NCI-H1105 treated with DMSO at 0.1 percent for 48 hours (cell line): ENCODE measurements at places on chromosomes 7 and 10.

- no peak for DNase-seq
These were observed 150.5 kb downstream of the PTPN20 start for GRCh38 chr10:47061776-47062175.

GRCh38 chr10:115772606-115773005 lies 500.4 kb downstream of the GFRA1 start:
- DNase-seq: no peak

GRCh38 chr7:22729180-22729825 lies 2.3 kb downstream of the IL6 start:
- DNase-seq: no peak

- no peak for DNase-seq
These were observed 211.4 kb downstream of the TNS3 start for GRCh38 chr7:47370461-47371042.

DNA sequence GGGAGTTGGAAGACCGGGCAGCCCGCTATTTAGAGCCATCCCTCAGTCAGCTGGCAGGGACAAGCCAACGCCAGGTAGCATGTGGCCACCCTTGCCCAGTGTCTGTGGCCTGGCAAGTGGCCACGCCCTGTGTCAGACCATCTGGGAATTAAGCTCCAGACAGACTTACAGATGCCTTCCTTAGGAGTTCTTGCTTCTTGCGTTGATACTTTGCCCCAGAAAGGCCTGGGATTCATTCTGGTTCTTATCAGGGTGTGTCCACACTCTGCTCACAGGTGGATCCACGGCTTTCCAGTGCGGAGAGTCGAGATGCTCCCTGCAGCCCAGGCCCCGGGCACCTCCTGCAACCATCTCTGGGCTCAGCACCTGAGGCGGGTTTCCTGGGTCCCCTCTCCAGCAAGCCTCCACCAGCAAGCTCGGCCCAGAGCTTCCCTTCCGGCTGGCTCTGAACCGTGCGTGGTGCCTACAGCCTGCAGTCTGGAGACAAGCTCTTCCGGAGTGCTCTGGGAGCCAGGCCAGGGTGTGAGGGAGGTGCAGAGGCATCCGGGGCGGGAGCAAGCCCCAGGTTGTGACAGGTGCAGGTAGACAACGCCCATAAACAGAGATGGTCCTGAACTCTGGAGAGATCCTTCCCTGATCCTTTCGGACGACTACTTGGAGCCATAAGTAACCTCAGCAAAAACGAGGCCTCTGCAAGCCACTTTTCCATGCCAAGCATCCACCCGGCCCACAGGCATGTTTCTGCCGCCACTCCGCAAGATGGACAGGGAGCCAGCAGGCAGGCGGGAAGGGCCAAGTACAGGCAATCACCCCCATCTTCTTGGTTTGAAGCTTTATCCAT lies 32.3 kb upstream of the PPIF start:
- DNase-seq: no peak

DNA sequence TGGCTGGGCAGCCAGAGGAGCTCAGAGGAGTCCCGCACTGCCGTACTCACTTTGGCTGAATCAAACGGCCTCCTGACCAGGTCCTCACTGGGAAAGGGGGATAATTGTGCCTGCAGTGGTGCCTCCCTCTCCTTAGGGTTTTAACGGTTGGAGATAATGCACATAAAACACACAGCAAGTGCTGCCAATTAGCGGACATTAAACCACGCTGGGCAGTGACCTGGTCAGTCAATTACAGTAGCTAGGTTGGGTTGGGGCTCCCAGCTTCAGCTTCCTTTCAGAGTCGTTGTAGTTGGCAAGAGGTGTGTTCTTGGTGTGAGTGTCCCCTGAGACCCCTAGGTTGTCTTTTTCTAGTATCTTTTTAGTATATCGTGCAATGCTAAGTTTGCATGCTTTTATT lies 146.6 kb downstream of the C10orf105 start:
- DNase-seq: no peak

DNA sequence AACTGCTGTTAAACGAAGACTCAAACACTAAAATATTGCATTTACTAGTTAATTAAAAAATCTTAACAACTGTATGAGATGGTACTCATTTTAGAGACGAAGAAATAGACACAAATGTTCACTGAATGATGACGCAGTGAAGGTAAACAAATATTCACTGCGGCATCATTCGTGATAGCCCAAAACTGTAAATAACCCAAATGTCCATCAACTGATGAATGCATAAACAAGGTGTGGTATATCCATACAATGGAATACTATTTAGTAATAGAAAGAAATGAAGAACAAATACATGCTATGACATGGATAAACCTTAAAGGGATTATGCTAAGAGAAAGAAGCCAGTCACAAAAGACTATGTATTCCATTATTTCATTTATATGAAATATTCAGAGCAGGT lies 51.4 kb downstream of the CDK6 start:
- DNase-seq: no peak

DNA sequence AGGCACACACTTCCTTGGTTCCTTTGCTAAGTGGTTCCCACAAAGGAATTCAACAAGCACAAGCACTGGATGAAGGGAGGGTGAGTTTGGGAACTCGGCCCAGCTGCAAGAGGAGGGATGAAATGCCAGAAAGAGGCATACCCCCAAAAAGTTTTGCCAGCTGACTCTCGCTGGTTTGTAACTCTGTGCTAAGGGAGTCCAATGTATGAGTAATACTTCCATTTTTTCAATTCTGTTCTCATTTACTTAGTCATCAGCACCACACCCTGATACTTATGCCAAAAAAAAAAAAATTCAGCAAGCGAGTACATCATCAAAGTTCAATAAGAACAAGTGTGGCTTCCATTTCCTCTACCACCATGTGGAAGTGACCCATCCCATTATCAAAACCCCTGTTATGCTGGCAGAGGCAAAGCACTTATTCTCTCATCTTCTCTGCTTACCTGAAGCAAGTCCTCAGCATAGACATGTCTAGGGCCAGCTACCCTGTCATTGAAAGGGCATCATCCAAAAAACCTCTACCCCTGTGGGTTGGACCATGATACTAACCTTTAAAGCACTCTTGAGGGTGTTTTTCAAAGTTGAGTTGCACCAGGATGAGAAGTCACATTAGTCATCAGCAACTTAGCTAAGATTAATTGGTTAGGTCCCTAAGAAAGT lies 6.9 kb upstream of the HYCC1 start:
- no peak for DNase-seq
